ENCODE measurements at places on chromosomes 13 and 19.
A peak's percentile ranks its signal among the peaks of the same experiment; 100 is the strongest.

GRCh38 chr19:19642506-19643157 lies 825 bp downstream of the GMIP start:
- DNase-seq = peak; percentile 52

- no peak for DNase-seq
These were observed 106.4 kb downstream of the ZNF486 start for GRCh38 chr19:20273376-20273775.

DNA sequence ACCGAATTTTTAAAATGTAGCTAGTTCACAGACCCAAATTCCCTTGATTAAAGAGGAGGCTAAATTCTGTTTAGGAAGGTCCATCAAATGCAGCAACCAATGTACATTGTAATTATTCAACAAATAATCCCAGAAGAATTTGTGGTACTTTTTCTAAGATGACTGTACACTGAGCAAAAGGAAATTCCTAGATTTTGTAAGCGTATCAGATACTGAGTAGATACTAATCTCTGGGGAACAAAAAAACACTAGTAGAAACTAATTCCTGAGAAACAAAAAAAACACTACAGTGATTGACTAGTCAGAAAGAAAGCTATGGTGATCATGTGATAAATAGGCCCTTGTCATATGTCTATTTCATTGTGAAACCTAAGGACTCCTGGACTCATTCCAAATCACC lies 246.1 kb downstream of the PCDH17 start:
- DNase-seq = no peak

DNA sequence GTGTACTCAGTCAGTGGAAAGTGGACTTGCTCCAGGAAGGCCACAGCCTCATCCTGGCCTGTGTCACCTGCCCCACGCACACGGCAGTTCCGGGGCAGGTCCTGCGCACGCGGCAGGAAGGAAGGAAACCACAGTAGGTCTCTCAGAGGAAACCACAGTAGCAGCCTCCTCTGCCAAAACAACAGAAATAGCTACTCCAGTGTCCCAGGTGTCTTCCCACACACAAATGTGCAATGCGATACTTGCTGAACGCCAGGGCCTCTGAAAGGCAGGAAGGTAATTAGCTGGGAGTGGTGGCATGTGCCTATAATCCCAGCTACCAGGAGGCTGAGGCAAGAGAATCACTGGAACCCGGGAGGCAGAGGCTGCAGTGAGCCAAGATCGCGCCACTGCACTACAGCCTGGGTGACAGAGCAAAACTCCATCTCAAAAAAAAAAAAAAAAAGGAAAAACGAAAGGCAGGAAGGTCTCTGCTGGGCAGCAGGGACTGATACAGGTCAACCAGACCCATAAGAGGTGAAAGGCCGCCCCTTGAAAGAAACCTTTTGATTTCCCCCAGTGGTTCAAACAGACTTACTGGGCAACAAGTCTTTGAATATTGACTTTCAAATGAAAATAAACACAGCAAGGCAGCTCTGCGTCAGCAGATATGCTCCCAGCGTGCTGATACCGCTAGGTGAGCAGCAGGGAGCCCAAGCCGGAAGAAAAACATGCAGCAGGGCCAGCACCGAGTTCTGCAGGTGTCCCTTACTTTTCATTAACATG lies 49.5 kb downstream of the CRYL1 start:
- peak; percentile 82 for DNase-seq

GRCh38 chr19:50626795-50627194 lies 12.9 kb downstream of the SYT3 start:
- DNase-seq = no peak

- peak; percentile 29 for DNase-seq
These were observed 60.7 kb upstream of the GPR183 start for GRCh38 chr13:99367663-99368448.

- peak; percentile 86 for DNase-seq
These were observed 4.8 kb downstream of the EMP3 start for GRCh38 chr19:48330012-48330681.
